Fibroblast of skin of right biceps (primary cell): ENCODE measurements at places on chromosomes 1 and 21.

GRCh38 chr1:30930631-30931173 lies 22.1 kb upstream of the SDC3 start:
- no peak for DNase-seq

GRCh38 chr1:204081164-204081790 lies 8.4 kb downstream of the SOX13 start:
- peak; percentile 16 for DNase-seq

GRCh38 chr1:32897082-32898049 lies 3.8 kb downstream of the TMEM54 start:
- no peak for DNase-seq

DNA sequence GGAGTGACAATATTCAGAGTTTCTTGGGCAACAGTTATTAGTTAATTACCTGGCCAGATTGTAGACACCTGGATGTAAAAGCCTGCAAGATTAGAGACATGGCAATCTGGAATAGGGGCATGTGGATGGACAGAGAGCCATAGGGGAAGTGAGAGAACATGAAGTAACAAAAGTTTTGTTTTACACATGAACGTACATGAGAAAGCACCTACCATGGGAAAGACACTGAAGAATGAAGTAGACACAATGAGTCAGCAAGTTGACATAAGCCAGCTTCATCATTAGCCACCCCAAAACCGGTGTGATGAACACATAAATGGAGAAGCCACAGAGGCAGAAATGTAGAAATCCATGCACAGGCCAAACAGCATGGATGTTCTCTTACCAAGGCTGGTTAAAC lies 462.1 kb upstream of the C1orf87 start:
- DNase-seq, result no peak

DNA sequence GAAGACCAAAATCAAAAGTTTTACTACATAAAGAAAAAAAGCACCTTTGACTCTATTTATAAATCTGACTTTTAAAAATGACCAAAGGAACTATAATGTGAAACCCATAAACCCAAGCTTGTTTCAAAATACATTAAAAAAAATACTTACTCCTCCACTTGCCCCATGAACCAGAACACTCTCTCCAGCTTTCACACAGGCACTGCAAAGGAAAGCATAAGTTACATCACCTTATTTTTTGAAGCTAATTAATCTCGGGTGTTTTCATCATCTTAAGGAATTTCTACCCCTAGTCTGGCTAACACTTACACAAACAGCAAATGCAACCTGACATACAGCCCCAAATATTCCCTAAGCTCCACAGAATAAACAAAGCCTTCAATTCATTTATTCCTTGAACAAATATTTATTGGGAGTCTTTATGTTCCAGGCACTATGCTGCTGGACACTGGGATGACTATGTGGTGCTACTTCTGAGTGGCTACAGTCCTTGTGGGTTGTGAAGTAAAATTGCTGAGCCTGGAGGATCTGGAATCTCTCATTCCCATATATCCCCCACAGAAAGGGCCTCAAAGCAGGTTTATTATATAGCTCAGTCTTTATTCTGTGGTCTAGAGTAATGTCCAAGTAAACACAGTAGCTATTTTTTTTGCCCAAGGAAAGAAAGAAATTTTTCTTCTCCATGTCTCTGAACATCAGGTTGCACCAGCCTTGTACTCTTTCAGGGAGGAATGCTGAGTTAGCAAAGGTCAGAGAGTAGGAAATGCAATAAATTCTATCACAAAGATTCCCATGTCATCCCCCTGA lies 18.2 kb downstream of the CRYZ start:
- DNase-seq, result peak; percentile 28

- DNase-seq, result no peak
Measured at GRCh38 chr1:33320619-33321165, at the start of gene A3GALT2. Gene A3GALT2 (minus strand): TSS chr1:33321098. CDS start chr1:33321098, 0 bp downstream.

DNA sequence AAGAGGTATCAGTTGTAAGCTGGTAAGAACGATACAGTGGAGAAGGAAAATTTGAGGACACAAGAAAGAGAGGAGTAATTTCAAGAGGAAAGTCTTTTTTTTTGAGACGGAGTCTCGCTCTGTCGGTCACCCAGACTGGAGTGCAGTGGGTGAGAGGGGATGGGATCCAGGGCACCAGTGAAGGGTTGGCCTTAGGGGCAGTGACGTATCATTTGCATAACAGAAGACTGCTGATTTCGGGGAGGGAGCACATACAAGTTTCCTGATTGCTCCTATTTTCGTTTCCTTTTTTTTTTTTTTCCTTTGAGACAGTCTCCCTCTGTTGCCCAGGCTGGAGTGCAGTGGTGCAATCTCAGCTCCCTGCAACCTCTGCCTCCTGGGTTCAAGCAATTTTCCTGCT lies 4.2 kb downstream of the S100A13 start:
- DNase-seq, result no peak

- DNase-seq, result no peak
Measured at GRCh38 chr1:179866616-179867015, 11.0 kb downstream of the TOR1AIP2 start.

DNA sequence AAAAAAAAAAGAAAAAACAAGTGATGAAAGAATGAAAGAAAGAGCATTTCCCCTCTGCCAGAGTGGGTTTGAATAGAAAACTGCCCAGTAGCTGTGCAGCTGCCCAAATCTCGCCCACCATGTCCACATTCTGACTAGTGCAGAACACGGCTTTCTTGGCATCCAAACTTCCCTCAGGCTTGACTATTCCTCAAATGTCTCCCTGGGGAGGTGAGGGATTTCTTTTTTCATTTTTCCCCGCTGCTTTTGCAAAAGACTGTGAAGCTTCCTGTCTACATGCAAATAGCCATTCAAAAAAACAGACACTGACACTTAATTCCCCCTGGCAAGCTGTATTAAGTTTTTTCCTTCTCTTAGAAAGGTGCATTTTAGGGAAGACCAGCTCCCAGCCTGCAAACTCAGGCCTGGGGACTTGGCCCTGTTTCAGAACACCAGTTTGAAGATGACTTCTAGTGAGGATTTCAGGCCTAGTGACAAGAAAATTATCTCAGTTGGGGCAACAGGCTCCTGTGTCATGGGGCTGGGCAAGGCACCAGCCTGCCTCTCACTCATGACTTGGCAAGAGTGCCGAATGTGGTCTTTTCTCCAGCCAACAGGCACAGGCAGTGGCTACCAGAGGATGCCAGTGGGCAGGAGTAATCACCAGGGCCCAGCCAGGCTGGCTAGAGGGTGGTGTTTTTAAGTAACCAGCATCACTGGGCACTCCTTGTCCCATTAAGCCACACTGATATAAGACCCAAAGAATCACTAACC lies 178.1 kb upstream of the NFIA start:
- DNase-seq, result peak; percentile 44

DNA sequence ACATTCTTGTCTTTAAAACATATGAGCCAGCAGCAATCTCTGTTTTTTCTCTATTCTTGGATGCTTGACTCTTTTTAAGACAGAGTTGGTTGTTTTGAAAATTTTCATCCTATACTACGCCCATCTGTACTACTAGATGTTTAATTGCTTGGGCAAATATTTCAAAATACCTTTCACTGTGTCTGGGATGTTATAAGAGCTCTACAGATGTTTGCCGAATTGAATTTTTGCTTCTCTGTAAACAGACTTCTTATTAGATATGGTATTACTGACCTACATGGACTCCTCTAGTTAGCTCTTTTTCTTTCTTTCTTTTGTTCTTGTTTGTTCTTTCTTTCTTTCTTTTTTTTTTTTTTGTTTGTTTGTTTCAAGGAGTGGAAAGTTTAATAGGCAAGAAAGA lies 345.1 kb downstream of the ST6GALNAC3 start:
- no peak for DNase-seq

GRCh38 chr1:199042193-199042592 lies 403.4 kb downstream of the PTPRC start:
- no peak for DNase-seq

- DNase-seq, result no peak
Measured at GRCh38 chr1:18443587-18444520, 36.9 kb upstream of the KLHDC7A start.

GRCh38 chr1:109229531-109230127 lies 15.9 kb downstream of the SARS1 start:
- no peak for DNase-seq

- DNase-seq, result no peak
Measured at GRCh38 chr1:239536165-239536849, 149.9 kb downstream of the CHRM3 start.

DNA sequence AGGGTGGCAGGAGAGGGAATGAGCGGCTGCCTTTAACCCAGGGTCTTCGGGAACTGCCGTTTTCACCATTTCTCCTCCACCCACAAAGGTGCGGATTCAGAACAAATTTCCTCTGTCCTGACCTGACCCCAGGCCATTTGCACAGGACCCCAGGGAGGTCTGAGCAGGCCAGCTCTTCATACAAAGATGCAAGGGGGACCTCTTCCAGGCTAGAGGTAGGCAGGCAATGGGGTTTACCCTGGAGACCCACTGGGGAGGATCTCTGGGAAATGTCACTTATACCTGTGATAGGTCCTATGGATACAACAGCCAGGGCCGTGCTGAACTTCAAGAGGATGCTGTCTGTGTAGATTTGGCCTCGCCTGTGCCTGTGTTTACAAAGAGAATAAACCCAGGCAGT lies 89.7 kb upstream of the VAMP3 start:
- no peak for DNase-seq

DNA sequence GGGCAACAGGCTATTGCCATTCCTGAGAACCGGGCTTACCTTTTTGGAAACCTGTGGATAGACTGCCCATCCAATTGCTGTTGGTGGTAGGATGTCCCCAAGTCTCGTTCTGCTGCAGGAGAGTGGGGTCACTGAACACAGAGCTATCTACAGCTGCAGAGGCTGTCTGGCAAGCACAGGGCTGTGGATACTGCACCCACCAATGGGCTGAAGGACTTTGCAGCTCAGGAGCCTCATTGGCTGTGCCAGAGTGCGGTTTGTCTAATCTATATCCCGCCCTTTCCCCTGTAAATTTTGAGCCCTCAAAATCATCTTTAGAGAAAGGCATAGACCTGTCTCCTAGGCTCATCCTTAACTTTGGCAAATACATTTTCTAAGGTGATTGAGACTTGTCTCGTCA lies 15.3 kb downstream of the RNF187 start:
- DNase-seq, result no peak

- DNase-seq, result no peak
Measured at GRCh38 chr1:237133921-237134320, 91.9 kb downstream of the RYR2 start.

- no peak for DNase-seq
Measured at GRCh38 chr1:68167211-68167610, 65.1 kb downstream of the WLS start.

DNA sequence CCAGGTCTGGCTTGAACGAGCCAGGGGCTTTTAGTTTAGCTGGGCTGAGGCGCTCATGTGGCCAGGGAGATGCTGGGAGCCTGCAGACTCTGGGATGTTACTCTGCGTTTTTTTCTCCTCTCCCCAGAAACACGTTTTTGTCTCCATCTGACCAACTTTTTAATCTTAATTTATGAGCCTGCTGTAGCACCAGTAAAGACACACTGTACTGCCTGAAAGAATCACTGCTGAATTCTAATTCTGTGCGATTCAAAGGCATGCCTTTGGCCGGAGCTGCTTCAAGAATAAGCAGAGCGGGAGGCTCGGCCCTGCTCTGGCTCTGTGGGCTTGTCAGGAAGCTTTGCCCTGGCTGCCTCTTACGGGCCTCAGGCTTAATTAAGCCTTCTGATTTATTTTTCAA lies 129.5 kb downstream of the CAMTA1 start:
- DNase-seq, result no peak

- peak; percentile 57 for DNase-seq
Measured at GRCh38 chr1:23483321-23484252, at the start of gene ASAP3. Gene ASAP3 (minus strand): TSS chr1:23484179. CDS start chr1:23484133, 46 bp downstream.

GRCh38 chr21:30233228-30234020 lies 17.5 kb upstream of the CLDN8 start:
- peak; percentile 31 for DNase-seq

DNA sequence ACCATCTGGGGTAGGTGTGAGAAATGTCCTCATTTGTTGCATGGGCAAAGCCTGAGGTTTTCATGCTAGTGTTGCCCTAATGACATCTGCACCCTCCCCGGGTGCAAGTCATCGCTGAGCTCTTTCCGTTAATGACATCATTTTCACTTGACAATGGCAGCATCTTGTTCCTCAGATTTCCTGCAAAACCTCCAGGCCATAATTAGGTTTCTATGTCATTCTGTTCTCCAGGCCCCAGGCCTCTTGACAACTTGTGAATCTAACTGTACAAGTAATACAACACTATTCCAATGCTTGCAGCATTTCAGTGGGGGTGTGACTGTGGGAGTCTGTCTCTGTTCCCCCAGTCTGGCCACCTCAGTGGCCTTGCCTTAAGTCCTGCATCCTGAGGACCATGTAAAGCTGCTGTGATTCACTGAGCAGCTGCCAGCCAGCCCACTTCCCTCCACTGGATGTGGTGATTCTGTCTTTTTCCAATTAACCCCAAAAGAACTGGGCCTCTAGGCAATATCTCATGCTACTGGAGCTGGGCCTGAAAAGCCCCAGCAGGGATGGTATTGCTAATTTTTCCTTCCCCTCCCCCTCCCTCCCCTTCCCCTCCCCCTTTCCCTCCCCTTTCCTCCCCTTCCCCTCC lies 22.8 kb downstream of the RAB7B start:
- DNase-seq, result no peak

GRCh38 chr1:78591971-78592370 lies 28.3 kb upstream of the IFI44L start:
- DNase-seq, result no peak

- DNase-seq, result peak; percentile 94
Measured at GRCh38 chr1:236904892-236905741, 99.1 kb downstream of the MT1HL1 start.

DNA sequence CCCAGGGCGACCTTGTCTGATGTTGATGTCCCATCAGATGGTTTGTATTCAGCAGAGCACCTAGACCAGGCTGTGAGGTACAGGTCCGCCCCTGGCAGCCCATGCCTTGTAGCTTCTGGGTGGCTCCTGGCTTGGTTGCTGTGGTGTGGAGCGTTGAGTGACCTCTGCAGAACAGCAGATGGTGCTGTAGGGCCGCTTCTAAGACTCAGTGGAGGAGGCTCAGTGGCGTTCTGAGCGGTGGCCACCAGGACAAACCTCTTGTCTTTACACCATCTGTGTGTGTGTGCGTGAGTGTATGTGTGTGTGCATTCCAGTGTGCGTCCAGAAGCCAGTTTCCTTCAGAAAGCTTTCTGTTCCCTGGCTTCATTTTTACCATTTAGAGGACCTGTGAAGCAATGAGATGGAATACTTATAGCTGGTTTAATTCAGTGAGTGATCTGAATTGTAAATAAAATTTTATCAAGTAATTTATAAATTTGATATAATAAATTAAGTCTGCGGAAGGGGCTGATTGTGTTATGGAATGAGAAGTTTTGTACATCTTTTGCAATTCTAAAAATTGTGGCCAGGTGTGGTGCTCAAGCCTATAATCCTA lies 66.1 kb downstream of the ADARB1 start:
- DNase-seq, result peak; percentile 92

- no peak for DNase-seq
Measured at GRCh38 chr21:39625211-39625895, 12.6 kb downstream of the B3GALT5 start.

DNA sequence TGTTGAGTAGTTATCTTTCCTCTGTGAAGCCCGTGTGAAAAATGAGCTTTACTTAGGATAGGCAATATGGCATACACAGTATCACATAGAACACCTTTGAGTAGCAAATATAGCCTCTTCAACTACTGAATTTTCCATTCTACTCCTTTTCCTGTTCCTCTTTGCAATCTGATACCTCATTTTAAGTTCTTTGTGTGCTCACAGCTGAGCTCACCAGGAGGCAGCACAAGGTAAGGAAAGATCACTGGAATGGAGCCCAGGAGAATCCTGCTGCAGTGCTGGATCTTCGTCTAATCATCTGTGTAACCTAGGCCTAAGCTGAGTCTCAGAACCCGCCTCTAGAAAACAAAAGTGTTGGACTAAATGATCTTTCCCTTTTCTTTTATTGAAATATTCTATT lies 171.0 kb downstream of the LRRC40 start:
- peak; percentile 68 for DNase-seq

- peak; percentile 65 for DNase-seq
Measured at GRCh38 chr1:24502065-24502708, 449 bp upstream of the RCAN3 start.
